Hematopoietic multipotent progenitor cell treated with erythropoietin and hydrocortisone succinate and interleukin-3 and kit ligand, for 6 days (in vitro differentiated cells): ENCODE measurements at places on chromosomes 3 and 15.
A peak's percentile ranks its signal among the peaks of the same experiment; 100 is the strongest.

GRCh38 chr15:36734366-36734765, 154.9 kb downstream of the CDIN1 start:
- DNase-seq: no peak

GRCh38 chr3:106715286-106715685, 662.0 kb upstream of the CCDC54 start:
- DNase-seq: no peak

GRCh38 chr3:184604039-184604601, 42.5 kb downstream of the EPHB3 start:
- no peak for DNase-seq

- peak; percentile 37 for DNase-seq
These were observed 29.6 kb upstream of the SECISBP2L start for GRCh38 chr15:49075881-49076280.

- DNase-seq: no peak
These were observed 129.6 kb upstream of the AGBL1 start for GRCh38 chr15:85950101-85950500.

- DNase-seq: no peak
These were observed 34.7 kb downstream of the ANXA2 start for GRCh38 chr15:60363087-60363549.

DNA sequence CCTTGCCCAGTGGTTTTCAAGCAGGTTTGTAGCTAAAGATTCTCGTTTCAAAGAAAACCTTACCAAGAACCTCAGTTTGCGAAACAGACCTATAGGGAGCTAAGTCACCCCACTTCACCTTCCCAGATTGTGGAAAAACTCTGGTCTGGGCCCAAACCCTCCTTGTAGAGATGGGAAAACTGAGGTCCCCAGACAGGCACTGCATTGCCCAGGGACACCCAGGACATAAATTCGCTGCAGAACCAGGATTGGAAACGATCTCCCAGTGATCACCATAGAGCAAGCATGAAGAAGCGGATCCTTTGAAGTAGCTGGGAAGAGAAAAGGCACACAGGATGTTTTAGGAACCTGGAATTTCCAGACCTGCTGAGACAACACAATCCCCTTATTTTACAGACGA, 85.6 kb upstream of the PIAS1 start:
- no peak for DNase-seq

DNA sequence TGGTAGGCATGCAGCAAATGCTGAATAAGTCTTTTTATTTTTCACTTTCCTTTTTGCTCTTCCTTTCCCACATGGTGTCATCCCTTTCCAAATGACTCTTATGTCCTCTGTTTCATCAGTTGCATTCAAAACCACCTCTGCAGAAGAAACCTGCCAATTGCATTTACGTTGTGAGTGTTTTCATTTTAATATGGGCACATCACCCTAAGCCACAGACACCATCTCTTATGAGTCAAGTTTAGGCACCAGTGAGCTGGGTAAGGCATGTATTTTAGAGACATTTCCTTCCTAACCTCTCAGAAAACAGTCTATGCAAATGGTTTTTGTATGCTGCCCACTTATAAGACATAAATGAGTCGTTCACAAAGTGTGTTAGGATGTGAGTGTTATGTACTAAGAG, 223.3 kb upstream of the ADAMTS9 start:
- no peak for DNase-seq

- no peak for DNase-seq
These were observed 3.7 kb upstream of the GASK1A start for GRCh38 chr3:42975456-42975855.

GRCh38 chr3:170154569-170155143, 26.9 kb downstream of the PHC3 start:
- DNase-seq: peak; percentile 66

- DNase-seq: no peak
These were observed 7.6 kb downstream of the NR1D2 start for GRCh38 chr3:23952646-23953045.

GRCh38 chr3:66394019-66394752, 106.6 kb downstream of the LRIG1 start:
- DNase-seq: no peak

- DNase-seq: no peak
These were observed 266.8 kb upstream of the NECTIN3 start for GRCh38 chr3:110804856-110805255.

DNA sequence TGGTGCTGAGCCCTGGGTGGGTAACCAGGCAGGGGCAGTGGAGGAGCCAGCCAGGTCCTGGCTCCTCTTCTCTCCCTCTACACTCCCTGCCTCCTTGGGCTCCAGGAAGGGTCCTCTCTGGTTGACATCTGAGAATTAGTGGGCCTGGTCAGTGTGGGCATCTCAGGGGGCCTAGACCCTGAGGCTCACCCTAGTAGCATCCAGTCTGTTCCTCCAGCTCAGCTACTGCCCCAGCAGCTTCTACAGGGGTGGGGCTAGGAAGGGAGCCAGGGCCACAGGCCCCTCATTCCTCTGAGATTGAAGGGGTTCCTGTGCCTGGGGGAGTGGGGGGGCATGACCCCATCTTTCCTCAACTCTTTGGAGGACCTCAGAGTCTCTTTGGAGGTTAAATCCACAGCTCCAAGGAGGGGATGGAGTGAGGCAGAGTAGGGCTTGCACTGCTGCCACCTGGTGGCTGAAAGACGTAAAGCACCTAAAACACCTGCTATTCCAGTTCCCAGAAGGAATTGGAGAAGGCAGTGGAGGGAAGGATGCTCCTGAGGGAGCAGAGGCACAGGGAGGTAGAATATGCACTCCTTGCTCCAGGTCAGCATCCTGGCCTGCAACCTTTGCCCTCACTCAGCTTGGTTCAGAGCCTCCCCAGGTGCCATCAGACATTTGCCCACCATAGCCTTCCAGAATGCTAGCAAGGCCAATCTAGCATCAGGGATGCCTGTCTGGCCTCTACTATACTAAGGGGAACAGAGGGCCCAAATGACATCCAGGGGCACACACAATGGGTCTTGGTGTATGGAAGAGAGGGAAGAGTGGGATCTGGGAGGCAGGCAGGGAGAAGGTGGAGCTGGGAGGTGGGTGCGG, 25.1 kb downstream of the C3orf18 start:
- peak; percentile 78 for DNase-seq

DNA sequence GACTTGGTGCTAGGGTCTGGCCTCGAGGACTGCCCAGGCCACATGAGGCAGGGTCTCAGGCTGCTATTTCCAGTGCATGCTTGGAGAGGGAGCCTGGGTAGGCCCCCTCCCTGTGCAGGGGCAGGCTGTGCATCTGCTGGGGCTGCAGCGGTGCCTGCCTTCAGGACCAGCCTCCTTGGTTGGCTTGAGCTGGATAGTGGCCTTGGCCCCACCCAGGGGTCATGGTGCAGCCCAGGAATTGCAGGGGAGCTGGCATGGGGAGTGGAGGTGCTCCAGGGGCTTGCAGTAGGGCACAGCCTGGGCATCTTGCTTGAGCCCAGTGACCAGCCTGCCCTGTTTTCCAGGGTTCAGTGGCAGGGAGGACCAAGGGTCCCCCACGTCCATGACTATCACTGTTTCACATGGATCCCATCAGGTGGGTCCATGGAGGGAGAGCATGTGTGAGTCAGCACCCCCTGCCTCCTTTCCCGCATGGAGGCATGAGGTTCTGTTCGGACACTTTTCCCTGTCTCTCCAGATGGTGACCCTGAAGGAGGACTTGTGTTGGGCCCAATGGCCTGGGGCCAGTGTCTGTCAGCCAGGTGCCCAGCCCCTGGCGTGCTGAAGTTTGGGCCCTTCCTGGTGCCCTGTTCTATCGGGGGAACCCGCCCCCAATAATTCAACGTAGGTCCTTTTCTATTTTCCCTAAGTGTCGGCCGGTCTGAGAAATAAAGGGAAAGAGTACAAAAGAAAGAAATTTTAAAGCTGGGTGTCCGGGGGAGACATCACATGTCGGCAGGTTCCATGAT, 218.6 kb downstream of the SNRPN start:
- no peak for DNase-seq

DNA sequence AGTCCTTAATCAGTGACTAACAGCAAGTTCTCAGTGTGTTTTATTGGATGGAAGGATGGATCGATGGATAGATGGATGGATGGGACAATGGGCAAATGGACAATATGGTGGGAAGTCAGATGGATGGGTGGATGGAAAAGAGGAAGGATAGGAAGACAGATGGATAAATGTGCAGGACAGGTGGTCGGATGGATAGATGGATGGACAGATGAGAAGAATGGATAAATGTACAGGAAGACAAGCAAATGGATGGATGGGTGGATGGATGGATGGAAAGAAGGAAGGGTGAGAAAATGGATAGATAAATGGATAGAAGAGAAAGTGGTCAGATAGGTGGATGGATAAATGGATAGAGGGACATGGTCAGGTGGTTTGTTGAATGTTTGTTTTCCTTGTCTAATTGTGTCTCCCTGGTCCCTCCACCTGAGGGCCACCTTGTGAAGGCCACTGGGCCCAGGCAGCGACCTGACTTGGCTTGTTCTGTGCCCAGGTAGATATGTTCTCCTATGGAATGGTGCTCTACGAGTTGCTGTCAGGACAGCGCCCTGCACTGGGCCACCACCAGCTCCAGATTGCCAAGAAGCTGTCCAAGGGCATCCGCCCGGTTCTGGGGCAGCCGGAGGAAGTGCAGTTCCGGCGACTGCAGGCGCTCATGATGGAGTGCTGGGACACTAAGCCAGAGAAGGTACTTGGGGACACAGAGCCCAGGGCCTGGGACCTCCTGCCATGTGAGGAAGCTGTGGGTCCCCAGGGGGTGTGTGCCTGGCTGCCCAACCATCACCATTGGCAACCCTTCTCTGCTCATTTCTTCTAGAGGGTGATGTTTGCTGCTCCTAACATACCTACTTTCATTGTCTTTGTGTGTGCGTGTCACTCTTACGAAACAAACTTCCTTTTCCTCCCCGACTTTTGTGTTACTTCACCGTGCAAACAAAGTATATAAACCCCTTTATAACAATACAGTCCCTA, 137.5 kb downstream of the LRRK1 start:
- peak; percentile 6 for DNase-seq

DNA sequence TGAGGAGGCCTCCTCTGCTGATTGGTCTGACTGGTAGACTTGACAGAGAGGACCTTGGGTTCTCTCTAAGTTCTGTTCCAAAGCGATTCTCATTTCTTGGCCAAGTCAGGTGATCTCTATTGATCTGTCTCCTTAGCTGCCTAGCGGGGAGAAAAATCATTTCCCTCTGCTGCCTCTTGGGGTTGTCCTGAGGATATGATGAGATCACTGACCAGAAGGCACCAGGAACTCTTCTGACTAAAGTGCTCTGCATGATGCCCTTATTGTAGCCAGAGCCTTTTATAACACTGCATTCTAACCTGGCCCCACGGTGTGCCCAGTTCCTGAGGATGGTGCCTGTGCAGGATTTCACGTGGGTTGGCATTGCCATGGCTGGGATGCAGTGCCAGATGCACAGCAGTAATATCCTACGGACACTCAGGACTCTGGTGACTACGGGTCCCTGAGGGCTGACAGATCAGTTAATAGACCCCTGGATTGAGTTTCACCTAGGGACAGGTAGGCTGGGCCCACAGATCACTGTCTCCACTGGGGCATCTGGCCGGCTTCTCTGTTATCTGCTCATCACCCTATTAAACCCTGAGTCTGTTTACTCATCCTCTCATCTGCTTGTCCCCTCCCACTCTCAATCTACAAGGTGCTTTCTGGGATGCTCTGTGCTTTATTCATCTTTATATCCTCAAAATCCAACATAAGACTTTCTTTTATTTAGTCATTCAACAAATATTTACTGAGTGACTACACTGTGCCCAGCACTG, 3.9 kb upstream of the HEG1 start:
- no peak for DNase-seq

DNA sequence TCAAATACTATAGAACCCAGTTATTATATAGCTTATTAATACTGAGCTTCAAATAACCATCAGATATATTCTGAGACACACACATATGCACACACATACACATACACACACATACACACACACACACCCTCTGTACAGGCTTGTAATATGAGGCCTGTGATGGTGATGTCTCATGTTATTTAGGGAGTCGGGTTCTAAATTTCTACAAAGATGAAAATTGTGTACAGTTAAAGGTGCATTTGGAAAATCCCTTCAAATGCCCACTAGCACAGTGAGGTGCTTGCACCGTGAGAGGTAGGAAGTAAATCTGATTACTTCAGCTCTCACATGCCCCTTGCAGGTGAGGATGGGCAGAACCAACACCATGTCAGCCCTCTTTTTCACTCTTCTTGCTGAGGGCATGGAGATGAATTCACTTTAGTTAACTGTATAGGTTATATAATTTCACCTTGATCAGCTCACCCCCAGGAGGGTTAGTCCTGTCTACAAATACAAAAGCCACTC, 294.5 kb upstream of the PROK2 start:
- DNase-seq: no peak

- DNase-seq: no peak
These were observed 45.9 kb upstream of the THUMPD3 start for GRCh38 chr3:9316881-9317361.
